NCI-H2081 treated with DMSO at 0.1 percent for 48 hours (cell line): ENCODE measurements at places on chromosomes 16 and 17.

- DNase-seq: no peak
These were observed 26.0 kb downstream of the CEP131 start for GRCh38 chr17:81196505-81197408.

DNA sequence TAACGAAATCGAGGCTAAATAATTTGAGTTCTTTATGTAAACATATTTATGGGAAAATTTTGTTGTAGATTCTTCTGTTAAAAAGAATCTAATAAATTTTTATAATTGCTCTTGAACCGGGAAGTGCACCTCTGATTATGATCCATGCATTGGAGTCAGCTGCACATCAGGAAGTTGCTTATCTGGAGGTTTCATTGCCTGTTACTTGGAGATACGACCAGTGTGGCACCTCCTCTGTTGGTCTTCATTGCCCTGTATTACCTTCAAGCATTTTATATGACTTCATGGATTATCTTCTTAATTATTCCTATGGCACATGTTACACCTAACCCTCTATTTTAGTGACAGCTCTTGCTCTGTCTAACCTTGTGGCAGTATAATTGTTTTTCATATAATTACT lies 312.6 kb upstream of the TBX2 start:
- no peak for DNase-seq

- DNase-seq: no peak
These were observed 14.7 kb upstream of the C16orf82 start for GRCh38 chr16:27052007-27052406.

- no peak for DNase-seq
These were observed 138.0 kb downstream of the NLK start for GRCh38 chr17:28180449-28180848.

DNA sequence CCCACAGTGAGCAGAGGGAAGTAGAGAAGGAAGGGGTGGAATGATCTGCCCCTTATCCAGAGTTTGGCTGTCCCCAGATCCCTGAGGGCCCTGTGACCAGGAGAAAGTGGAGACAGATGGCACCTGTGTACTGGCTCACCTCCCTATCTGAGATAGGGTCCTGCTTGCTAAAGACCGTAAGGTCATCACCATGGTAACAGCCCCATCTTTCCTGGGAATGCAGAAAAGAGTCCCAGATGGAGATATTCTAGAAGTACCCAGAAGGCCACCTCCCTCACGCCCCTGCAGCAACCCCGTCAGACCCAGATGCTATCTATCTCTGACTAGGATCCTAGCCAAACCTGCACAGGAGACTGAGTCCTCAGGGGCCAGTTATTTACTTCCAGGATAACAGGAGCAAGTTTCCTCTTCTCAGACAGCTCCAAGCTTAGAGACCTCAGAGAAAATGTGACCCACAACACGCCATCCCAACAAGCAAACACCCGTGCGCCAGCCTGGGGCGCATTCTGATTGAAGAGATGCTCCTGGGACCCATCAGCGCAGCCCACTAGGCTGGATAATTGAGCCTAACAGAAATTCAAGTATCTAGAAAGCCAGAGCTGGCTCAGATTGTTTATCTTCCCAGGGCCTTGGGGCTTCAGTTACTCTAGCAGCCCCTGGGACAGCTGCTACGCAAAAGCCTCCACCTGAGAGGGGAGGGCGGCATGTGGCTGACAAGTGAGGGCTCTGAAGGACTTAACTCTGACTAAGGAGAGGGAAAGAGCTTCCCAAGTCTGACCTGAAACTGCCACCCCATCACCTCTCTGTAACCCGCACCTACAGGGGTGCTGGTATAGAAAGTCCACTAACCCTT lies 1.9 kb downstream of the ORMDL3 start:
- no peak for DNase-seq
